Fibroblast of the aortic adventitia (primary cell): ENCODE measurements at places on chromosomes 13 and 19. TPM values are rescaled to one million over a fixed set of nuclear protein-coding genes. Genes with fewer than 3 reads are reported as not detected.

GRCh38 chr19:51246164-51246552 lies 4.7 kb upstream of the SIGLECL1 start:
- DNase-seq = no peak

- DNase-seq = no peak
These were observed 27.9 kb downstream of the ENOX1 start for GRCh38 chr13:43758834-43759233.

DNA sequence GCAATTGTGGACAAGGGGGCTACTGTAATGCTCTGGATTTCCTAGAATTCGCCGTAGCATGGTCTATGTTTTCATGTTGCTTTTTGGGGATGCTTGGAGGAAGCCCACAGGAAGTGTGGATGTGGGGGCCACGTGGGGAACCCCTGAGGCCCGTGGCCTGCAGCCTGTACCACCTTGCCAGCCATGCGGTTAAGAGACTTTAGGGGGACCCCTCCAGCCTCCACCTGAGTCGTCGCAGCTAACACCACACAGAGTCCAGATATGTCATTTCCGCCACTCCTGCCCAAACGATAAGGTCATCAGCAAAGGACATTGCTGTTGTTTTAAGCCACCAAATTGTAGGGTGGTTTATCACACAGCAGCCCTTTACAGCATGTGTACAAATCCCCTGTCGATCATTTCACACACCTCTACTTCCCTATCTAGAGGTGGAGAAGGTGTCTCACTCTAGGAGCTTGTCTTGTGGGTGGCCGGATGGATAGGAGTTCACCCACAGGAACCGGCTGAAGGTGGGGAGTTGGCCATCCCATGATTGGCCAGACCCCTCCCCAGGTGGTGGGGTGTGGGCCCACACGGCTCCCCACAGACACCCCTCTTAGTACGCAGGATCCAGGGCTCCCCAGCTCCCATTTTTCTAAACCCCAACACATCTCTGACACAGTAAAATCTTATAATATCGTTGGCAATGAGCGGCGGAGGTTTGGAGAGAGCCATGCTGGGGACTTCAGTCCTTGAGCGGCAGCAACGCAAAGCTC lies 226.7 kb downstream of the TEX29 start:
- no peak for DNase-seq

DNA sequence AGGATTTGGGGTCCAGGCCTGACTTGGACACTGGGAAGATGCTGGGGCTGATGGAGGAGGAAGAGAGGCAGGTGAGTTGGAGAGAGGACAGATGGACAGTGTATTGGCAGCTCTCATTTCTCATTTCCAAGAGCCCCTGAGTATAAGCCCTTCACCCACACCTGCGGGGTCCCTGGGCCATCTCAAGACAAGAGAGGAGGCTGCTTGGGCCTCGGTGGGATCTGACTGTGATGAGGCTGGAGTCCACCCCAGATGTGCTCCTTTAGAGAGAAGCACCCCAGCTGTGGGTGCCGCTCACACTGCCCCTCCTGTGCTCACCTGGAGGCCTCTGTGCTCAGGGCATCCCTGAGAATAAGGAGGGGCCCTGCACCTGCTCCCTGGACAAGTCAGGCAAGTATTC lies 3.7 kb downstream of the LILRA2 start:
- DNase-seq = no peak

The F10 gene
- total RNA-seq = 2.7 and 12.6 TPM in 2 replicates
